ENCODE measurements at places on chromosomes 7 and 10.

DNA sequence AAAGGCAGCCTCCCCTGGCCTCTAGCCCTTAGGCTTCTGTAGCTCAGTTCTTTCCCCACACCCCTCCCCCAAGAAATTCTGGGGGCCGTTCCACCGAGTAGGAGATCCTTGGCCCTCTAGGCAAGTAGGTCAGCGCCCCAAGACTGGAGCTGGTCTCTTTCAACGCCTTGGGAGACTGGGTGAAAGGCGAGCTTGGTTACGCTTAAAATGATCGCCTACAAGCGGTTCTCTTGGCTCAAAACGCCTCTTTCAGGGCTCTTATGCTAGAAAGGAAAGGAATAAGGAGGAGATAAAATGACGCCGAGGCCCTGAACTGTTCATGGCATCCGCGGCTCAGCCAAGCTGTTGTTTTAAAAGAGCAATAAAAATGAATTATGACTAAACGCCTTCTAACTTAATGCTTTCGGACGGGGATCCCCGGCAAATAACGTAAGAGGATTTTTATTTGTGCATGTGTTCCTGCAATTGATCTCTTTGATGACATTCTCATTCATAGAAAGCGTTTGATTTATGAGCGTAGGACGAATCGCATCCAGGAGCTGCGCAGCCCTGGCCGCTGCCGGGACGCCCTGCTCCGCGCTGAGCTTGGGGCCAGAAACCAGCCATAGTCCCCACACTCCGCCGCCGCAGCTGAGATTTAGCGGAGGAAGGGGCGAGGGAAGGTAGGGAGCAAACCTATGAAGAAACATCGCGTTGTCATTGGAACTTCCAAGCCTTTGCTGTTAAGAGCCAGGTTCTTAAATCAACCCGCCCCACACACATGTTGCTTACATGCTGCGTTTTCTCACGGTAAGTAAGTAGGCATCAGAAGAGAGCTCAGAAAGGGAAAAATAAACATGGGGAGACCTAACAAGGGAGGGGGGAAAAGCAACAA is 3.0 kb upstream of the HOXA1 start:
- no peak for DNase-seq

- DNase-seq = no peak
Measured at GRCh38 chr7:17446340-17446739, 147.9 kb downstream of the AHR start.

DNA sequence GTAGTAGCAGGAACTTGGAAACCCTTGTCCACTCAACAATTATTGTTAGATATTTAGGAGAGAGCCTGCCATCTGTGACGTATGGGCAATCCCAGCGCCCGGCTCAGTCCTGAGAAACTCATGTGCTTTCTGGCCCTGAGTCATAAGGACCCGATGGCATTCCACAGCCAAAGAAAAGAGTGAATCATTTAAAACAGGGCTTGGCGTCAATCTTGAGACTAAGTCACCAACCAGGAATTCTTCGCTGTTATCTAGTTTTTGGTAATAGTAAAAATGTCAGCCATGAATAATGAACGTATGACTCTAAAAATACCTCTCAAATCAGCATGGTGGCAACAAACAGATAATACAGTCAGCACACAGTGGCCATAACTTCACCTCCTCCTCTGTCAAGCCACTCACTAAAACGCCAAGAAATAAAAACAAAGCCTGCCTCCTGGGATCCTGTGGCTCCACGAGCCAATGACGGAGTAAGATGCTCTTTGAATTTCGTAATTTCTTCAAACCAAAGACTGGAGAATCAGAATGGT is 140.8 kb downstream of the ADAM12 start:
- DNase-seq = no peak

GRCh38 chr10:113187063-113187777 is 237.2 kb downstream of the TCF7L2 start:
- DNase-seq = no peak

- DNase-seq = no peak
Measured at GRCh38 chr10:113261611-113262091, 291.2 kb upstream of the HABP2 start.

GRCh38 chr7:32018845-32019578 is 51.2 kb downstream of the PDE1C start:
- DNase-seq = no peak

DNA sequence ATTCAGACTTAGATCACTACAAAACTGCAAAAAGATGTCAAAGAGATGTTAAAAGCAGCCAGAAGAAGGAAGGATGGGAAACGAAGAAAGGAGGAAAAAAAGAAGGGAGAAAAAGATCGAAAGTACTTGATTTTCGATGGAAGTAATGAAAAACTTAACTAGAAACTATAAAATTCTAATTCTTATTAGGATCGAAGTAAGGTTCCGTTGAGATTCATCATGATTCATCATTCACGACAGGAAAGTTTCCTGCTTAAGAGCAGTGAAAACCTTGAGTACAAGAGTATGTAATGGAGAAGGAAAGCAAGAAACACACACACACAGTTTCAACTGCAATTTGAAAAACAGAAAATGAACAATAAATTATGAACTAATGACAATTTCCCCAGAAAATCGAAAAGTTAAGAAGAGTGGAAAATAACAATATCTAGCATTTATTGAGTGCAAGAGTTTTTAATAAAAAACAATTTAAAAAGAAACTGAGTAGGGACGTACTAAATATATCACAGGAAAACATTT is 1.1 kb upstream of the ING3 start:
- DNase-seq = no peak

DNA sequence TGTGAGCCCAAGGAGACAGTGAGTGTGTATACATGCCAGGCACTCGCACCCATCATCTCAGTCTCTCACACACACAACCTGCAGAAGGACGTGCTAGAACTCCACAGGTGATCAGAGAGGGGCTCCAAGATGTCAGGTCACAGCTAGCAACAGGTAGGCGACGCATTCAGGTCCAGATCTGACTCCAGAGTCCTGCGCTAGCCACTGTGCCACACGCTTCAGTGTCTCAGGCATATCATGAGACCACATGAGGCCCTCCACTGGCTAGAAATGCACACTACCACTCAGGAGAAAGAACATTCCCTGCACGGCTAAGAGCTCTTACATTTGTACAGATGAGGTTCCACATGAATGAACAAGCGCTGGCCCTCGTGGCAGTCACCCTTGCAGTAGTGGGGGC is 11.5 kb downstream of the AKR1B1 start:
- no peak for DNase-seq

GRCh38 chr7:27157702-27158431 is 1.4 kb upstream of the HOXA7 start:
- no peak for DNase-seq

DNA sequence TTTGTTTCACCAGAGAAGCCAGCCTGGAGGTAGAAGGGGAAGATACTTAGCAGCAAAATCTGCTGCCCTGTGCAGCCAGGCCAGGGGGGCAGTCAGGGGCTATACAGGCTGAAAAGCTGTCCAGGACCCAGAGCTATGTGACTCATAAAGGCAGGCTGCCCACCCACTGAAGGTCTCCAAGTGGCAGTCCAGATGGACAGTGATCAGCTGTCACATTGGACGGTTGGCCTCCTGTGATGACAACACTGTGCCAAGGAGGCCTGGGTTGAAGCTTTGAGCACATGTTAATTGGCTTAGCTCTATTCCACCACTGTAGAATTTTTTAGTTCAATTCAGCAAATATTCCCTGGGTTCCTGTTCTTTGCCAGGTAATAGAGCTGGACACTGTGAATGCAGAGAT is 577.3 kb upstream of the GALNT17 start:
- no peak for DNase-seq

All from NAMALWA (cell line).